ENCODE measurements at places on chromosomes 3 and 15.

- no peak for DNase-seq
Observed at GRCh38 chr15:35713733-35714132, 167.8 kb upstream of the DPH6 start.

GRCh38 chr3:33915796-33916546, 117.5 kb downstream of the PDCD6IP start:
- no peak for DNase-seq

DNA sequence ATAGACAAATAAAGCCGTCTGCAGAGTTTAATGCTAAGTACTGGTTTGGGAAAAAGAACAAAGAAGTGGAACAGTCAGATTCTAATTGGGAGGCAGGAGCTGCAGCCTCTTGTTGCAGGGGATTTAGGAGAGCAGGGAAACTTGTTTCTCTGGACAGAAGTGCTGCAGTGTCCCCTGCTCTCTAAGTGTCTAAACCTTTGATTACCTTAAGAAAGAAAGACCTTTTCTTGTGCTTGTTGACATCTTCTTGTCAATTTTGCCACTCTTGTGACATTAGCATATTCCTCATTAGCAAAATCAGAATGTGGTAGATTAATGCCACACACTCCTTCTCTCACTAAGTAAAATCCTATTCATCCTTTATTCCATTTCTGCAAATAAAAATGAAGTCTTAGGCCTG, 38.8 kb downstream of the TRAT1 start:
- DNase-seq = no peak

GRCh38 chr15:49857496-49858475, 236.9 kb downstream of the DTWD1 start:
- DNase-seq = no peak

DNA sequence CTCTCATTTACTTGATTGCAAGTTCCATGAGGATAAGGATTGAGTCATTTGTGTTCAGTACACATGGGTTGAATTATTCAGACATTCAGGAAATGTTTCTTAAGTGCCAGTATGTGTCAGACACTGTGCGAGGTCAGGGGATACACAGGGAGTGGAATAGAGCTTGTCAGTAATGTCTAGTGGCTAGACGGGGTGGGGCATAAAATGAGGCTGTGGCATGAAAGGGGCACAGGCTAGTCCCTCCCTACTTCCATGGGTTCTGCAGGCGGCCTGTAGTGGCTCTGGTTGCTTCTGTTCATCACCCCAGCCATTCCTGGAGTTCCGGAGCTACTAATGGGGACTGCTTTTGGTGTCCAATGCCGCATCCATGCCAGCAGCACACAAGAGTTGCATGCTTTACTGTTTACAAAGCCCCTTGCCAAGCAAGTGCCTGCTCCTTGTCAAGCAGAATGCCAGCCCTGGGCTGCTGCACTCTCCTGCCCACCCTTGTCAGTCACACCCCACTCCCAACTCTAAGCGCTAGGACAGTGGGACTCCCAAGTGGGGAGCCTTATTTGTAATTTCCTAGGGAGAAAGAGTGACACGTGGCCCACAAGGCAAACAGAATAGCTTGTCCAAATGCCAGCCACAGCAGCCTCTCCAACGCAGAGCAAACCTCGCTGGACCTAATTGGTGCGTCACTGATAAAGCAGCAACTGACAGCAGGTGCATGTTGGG, 70.8 kb downstream of the RAB11A start:
- no peak for DNase-seq

DNA sequence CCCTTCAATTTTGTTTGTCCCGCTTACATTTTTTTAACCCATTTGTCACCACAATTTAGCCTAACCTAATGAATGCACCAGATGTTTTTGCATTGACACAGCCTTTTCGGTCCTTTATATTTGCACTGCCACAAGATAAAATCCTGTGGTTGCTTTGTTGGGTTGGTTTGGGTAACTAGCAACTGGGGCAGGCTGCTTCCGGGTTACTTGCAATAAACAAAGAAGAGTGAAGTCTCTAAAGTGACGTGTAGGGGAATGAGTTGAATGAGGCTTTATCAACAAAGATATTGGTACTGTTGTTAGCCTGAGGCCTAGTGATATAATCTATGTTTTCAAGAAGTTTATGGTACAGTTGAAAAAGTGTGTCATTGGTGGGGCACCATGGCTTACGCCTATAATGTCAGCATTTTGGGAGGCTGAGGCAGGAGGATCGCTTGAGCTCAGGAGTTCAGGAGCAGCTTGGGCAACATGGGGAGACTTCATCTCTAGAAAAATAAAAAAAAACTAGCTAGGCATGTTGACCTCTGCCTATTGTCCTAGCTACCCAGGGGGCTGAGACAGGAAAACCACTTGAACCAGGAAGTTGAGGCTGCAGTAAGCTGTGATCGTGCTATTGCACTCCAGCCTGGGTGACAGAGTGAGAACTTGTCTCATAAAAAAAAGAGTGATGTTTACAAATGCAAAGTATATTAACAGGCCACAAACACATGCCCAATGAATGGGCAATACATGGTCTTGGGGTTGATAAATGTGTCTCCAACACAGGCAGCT, 121.8 kb downstream of the OXSM start:
- no peak for DNase-seq

All from cortex of kidney (tissue), 1 donor.